ENCODE measurements at places on chromosomes 5 and 9.

GRCh38 chr5:149445739-149446369 lies 66.8 kb upstream of the IL17B start:
- DNase-seq = no peak

DNA sequence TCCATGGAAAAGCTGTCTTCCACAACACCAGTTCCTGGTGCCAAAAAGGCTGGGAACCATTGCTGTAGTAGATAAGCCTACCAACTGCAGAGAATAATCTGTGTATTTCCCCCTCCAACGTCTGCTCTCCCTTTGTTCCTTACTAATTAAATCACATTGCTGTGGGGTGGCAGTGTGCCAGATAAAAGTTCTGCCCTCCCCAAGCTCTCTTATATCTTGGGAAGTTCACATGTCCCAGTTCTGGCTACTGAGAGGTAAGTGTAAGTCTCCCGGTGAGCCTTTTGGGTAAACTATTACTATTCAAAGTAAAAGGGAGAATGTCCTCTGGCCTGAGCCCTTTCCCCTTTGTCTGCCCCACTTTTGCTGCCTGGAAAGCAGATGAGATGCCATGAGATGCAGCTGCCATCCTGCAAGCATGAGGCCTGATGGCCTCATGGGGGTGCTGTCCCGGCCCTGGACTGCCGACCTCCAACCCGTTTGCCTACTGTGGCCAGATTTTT lies 14.7 kb downstream of the ENC1 start:
- DNase-seq = no peak

- no peak for DNase-seq
These were observed 3.7 kb downstream of the IL3 start for GRCh38 chr5:132064140-132064539.

GRCh38 chr9:76013809-76014208 lies 123.3 kb downstream of the PCSK5 start:
- no peak for DNase-seq

GRCh38 chr9:114604989-114605388 lies 6.1 kb upstream of the TMEM268 start:
- DNase-seq = no peak

DNA sequence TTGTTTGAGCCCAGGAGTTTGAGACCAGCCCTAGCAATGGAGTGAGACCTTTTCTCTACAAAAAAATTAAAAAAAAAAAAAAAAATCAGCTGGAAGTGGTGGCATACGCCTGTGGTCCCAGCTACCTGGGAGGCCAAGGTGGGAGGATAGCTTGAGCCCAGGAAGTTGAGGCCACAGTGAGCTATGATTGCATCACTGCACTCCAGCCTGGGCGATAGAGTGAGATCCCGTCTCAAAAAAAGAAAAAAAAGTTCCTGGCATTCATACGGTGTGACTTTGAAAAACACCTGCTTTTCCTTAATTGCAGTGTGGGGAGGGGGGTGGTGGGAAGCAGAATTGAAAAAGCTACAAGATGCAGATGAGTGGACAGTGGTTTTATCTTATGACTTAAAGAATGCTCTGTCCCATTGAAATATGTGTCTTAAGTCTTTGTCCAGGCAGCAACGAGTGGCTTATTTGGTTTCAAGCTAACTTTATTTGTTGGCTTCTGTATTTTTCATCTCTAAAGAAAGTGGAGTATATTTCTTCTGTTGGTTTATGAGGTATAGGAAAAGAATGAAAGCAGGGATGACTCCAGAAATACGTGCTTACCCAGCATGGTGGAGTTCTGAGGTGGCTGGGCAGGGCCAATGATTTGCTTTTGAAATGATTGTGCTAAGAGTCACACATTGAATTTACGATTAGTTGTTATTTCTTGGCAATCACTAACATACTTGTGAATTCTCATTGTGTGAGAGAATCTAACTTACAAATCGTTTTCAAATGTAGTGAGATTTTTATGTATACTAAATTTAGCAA lies 27.8 kb downstream of the ROPN1L start:
- DNase-seq = no peak

DNA sequence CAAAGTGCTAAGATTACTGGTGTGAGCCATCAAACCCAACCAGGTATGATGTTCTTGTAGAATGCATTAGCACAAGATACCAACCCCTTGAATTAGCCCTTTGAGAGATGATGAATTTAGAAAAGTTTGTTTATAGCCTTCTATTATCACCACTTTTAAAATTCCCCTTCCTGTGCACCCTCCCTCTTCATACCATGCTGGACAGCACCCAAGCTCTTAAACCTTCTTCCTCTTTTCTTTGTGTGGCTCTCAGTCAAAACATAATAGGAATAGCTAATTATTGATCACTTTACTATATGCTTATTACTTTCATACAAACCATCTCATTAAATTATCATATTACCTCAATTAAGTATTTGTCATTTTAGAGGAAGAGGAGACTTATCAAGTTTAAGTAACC lies 87.6 kb upstream of the TMED7 start:
- DNase-seq = no peak

DNA sequence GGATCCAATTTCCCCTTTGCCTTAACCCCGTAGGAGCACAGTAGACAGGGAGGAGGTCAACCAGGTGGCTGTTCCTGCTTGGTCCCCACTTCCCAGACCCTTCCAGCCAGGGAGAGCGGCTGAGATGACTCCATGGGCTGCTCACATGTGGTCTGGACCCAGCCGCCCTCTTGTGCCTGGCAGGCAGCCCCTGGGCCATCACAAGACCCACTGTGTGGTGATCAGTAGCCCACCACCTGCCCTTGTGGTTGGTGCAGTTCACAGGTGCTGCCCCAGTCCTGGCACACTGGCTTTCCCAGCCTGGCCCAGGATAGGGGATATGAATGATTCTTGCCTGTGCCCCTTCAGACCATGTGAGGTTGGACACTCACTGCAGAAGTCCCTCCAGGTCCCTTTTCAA lies 1556.7 kb downstream of the FOXD4L5 start:
- no peak for DNase-seq

GRCh38 chr9:32442433-32442832 lies 58.0 kb downstream of the ACO1 start:
- DNase-seq = no peak

DNA sequence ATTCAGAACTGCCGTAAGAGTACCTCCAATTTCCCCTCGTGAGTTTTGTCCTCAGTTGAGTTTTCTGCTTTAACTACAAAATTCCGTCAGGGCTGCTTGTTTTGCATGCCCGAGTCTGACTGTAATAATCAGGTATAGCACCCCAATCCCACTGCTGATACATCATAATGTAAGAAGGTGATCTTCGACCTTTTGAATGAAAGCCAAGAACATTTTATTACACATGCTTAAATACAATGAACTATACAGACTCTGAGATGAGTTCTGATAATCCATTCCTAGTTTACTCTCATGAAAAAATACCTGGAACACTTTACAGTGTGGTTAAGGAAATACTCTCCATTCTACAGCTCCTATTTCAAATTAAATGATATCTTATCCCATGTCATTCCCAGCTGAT lies 49.2 kb upstream of the TSLP start:
- no peak for DNase-seq
